ENCODE measurements at places on chromosomes 4 and X.

DNA sequence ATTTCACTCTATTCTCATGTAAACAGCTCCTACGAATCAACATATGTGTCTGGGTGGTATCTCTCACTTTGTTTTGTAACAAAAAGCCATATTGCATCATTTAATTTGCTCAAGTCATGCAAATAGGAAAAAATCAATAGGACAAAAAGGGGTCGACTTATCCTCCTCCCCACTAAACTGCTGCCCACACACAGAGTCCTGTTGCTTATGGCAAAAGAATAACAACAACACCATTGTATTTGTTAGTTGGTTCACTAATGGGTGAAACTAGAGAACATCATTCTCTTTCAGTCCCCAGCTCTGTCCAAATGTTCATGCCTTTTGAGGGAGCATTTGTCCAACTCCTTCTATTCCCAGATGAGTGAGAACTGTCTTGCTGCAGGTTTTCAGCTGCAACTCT, 2.1 kb downstream of the HHIP start:
- no peak for DNase-seq

GRCh38 chrX:8711401-8711800, 20.5 kb downstream of the ANOS1 start:
- no peak for DNase-seq

GRCh38 chr4:124266721-124267120, 445.8 kb downstream of the ANKRD50 start:
- DNase-seq = no peak

GRCh38 chr4:54840992-54841768, 183.4 kb downstream of the KIT start:
- DNase-seq = no peak

DNA sequence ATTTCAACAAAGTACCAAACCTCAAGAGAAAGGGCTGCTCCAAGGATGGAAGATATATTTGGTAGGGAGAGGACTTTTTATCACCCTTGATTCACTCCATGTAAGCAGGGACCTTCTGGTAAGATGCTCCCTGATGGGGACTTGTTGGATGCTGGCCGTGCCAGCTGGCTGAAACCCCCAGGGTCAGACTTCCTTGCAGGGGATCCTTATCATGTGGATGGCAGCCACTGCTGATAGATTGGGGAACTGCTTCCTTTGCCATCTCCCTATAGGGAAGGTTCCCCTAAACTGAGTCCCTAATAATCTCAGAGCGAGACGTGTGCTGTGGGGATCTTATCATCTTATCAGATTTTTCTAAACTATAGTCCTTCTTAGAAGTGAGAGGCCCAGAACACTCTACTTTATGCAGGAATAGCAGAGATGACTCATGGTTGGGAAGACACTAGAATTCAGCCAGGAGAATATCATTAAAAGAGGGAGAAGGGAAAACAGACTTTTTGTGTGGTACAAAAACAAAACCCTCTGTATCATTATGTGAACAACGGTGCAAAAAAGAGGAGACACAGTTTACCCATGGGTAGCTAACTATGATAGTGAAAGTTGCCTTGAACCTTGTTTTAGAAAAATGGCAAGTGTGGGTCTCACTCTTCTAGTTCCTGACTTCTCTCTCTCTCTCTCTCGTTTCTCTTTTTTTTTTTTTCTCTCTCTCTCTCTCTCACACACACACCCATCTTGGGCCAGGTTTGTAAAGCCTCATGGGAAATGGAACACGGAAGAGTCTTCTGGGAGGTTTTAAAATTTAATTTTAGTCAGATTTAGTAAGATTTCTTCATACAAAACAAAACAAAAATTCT, 16.1 kb downstream of the RHOH start:
- DNase-seq = no peak
